ENCODE measurements at places on chromosomes 6 and 20.

GRCh38 chr6:122798099-122798641 is 9.1 kb downstream of the SMPDL3A start:
- DNase-seq: no peak

DNA sequence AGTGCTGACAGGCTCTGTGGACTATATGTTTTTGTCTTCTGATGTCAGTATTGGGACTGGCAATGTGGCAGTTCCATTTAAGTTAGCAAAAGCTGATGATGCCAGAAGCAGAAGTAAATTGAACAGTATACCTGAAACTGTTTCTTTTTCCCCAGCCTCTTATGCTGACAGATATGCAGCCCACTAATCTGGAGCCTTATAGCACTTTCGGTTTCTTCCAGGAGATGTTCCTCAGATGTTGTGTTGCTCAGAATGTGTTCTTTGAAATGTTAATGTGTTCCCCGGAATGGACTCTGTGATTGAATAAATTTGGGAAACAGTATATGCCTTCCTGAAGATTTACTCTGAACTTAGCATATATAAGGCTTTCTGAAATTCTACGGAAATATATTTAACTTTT is 80.7 kb upstream of the MRAP2 start:
- no peak for DNase-seq

DNA sequence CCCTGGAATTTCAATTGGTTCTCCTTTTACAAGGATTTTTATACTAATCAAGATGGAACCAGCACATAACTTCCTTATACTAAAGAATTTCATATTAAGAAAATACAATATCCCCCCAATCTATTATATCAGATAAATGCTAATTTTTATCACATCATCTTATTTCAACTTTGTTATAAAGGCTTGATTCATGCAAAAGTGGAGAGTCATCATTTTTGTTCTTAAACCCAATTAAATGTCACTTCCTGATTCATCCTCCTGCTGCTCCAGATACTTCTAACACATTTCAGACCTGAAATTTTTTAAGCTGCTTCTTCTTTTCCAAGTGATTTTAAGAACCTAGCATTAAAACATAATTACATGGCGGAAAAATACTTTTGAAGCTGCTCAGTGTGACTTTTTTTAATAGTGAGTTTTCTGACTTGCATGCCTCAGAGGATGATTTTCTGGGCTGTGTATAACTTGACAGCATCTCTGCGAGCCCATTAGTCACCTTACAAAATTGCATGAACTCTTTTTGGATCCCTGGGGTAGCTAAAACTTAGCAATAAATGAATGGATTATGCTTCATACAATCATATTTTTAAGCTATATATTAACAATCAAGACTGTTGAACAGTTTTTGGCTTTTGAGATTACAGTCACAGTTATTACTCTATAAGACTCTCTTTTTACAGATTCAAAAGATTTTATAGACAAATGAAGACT is 134.1 kb downstream of the ELOVL4 start:
- no peak for DNase-seq

- DNase-seq: no peak
Observed at GRCh38 chr20:29326376-29327070, 1930.9 kb upstream of the DEFB115 start.

GRCh38 chr20:17870086-17870740 is 98.4 kb downstream of the SNX5 start:
- no peak for DNase-seq

DNA sequence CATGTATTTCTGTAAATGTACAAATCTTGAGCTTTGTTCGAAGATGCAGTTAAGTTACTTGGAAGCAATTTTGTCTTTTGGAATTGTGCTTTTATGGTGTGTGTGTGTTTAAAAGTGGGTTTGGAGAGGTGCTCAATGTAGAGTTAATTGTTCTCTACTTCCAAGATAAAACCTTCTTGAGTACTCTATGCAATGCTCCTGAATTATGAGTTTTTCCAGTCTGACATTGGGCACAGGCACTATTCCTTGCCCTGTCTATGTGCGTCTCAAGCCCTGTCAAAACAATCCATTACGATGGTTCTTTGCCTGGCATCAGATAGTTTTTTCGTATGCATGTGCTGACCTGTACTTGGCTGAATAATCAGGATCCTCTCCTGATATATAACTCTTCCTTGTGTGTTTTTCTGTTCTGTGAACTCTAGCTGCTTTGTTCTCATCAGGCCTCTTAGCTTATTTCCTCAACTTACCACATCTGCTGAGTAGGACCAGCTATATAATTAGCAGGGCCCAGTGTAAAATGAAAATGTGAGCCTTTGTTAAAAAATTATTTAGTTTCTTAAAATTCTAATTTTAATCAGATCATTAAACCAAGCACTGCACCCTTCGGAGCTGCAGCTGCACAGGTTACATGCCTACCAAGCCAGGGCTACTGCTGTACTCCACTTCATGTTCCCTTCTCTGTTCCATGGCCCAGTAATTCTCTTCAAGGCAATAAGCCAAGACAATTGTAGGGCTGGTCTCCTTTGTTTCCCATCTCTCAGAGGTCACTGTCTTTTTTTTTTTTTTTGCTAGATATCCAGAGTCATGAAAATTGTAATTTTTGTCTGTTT is 160.1 kb downstream of the ZFAND3 start:
- DNase-seq: no peak

- DNase-seq: no peak
Observed at GRCh38 chr6:159149641-159150040, 19.6 kb upstream of the FNDC1 start.

DNA sequence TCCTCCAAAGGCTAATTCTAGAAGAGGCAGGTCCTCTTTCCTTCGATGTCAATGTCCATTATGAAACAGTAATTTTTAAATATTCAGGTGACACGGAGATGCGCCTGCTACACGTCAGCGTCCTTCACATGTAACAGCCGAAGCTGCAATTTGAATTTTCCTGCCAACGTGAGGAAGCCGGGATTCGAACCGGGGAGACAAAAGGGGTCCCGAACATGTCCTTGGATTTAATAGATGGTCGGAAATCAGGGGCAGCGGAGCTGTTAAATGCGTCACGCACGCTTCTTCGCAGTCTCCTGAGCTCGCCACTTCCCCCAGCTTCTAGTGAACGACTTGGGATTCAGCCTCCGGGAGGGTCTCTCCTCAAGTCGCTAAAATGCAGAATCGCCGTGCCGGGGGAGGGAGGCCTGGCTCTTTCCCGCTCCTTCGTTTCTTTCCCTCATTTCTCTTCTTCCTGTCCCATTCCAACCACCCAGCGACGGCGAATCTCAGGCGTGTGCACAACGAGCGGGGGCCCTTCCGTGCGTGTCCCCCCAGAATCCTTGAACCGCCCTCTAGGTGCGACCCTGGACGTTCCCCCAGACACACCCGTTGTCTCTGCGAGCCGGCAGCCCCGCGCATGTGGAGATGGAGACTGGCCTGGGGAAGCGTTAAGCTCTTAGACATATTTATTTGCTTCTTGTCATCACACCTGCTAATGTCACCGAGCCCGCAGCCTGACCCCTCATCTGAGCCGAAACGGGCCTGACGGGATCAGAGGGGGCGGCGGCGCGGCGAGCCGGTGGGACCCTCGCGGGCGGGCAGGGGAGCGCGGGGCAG is 1.3 kb upstream of the FOXC1 start:
- no peak for DNase-seq

DNA sequence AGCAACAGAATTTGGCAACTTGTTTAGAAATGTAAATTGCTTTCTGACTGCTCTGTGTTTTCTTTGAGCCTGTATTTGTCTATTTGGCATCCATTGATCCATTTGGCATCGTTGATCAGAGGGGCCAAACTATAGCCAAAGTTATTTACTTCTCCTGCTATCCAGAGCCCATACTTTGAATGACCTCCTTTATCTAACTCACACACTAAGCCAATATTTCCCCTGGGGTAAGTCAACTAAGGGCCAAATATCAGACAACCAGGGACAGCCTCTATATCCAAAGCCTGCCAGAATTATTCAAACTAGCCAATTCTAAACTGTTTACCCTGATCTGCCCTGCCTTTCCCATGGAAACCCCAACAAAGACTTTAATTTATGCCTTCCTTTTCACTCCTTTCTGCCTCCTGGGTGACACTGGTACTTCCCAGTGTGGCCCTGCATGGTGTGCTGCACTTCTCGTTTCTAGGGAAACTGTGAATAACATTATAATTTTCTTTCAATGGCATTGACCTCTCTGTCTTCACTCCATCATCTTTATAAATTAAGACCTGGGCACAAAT is 19.8 kb upstream of the ZNF184 start:
- no peak for DNase-seq

DNA sequence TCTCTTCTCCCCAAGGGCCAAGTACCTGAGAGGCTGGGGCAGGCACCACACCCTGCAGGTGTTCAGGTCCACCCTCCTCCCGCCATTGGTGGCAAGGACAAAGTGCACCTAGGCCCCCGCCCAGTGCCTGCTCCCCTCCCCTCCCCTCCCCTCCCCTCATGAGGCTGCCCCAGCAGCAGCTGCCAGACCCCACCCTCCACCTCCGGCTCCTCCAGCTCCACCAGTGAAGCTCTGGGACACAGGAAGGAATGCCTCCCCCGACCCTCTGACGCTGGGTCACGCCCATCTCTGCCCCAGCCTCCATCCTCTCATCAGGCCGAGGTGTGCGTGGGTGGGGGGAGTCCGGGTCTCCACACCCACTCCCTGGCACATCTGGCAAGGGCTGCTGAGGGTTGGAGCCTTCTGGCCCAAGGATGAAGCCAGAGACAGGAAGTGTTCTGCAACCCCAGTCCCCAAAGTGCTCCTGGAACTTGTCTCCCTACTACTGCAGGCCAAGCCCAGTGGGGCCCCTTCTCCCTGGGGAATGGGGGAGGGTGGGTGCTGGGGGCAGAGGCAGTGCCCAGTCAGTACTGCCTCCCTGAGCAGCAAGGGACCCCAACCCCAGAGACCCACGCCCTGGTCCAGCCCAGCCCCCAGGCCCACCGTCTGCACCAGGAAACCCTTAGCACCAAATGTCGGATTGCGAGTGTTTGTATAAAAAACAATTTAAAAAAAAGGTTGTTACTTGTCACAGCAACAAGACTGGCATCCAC is 1.6 kb upstream of the UCKL1 start:
- no peak for DNase-seq

DNA sequence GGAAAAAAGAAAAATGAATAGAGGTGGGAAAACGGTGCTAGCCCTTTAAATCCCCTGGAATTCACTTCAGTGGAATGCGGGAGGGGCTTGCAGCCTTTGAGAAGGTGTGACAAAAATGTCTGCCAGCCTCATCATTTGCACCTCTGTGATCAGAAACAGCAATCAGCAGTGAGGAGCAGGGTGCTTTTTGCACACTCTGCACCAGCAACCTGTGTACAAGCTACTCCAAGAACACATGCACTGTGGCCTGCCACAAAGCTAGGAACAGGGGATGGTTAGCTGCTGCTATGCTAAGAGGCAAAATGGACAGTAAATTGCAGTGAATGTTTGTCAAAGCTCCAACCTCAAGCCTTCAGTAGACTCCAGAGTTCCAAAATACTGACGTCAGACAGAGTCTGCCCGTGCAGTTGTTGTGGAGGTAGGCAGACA is 29.7 kb downstream of the GINS1 start:
- no peak for DNase-seq

GRCh38 chr6:26284537-26285142 is 80.4 kb upstream of the BTN3A2 start:
- no peak for DNase-seq

DNA sequence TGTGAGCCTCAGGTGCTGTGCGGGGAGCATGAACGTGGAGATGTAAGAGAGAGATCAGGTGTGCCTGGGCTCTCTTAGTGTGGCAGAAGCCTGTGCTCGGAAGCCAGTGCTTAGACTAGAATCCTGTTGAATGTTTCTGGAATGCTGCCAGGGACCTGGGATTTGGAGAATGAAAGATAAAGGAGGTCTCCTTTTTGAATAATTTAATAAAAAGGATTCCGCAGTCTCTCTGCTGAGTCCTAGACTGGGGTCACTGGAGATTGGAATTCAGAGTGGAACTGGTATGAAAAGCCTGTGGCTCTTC is 18.8 kb upstream of the EFCAB8 start:
- DNase-seq: no peak

DNA sequence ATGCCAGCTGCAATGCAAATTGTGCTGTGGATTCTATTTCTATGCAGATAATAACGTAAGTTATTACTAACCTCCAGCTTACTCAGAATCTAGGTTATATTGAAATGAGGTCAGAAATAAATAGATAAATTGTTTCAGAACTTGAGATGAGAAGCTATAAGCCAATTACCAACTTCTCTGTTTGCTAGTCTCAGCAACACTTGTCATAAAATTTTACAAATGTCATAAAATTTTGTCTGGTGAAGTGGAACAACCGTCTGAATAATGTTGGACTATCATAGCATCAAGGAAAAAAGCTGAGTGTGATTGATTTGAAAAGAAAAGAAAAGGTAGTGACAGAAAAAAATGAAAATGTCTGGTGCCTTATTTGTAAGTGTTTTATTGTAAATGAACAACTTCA is 36.7 kb downstream of the COL9A1 start:
- no peak for DNase-seq

DNA sequence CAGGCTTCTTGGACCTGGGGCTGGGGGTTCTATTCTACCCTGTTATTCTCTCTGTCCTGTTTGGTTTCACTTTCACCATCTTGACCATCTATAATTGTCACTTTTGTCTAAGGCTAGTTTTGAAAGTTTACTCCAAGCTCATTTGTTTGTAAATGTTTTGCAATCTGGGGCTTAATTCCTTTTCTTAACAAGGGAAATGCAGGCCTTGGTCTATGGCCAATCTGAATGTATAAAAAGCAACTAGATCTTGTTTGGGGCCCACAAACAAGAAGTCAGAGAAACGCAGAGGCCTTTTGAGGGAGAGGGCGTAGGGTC is 86.3 kb upstream of the PREP start:
- DNase-seq: no peak

- no peak for DNase-seq
Observed at GRCh38 chr20:62603021-62603906, 39.0 kb upstream of the SLCO4A1 start.

- DNase-seq: no peak
Observed at GRCh38 chr6:147821295-147821897, 312.9 kb downstream of the SAMD5 start.

DNA sequence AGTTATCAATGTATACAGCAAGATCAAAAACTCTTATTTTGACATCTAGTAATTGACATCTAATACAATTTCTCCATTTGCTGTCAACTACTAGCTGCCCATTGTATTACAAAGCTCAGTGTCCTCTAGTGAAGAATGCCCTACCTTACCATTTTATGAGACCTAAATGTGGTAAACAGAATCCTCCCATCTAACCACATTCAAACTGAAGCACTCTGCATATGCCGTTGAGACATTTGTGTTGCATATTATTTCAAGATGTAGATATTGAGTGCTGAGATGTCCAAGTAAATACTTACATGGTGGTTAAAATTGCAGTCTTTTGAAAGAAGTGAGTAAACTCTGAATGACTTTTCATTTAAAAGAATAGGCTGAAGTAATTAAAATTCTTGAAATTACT is 597 bp upstream of the GLYATL3 start:
- DNase-seq: no peak

All from GM12891 (cell line).